Activated CD8-positive, alpha-beta T cell treated with anti-CD3 and anti-CD28 coated beads, Interleukin-2, amount 10 ng/mL, durations not matched to agents 7 days and 5 days (primary cell): ENCODE measurements at places on chromosomes 12 and 14. TPM values are rescaled to one million over a fixed set of nuclear protein-coding genes. Genes with fewer than 3 reads are reported as not detected.

CD163L1 gene
- not detected for total RNA-seq

SLC8A3 gene
- not detected for total RNA-seq

CLEC4D gene
- not detected for total RNA-seq

PTCSC3 gene
- not detected for total RNA-seq

LBHD2 gene
- total RNA-seq = not detected

SLC11A2 gene
- 29.9 TPM for total RNA-seq

TSPAN19 gene
- total RNA-seq = not detected

LAG3 gene
- 43.0 TPM for total RNA-seq

STAC3 gene
- 7.5 TPM for total RNA-seq

PYGL gene
- total RNA-seq = not detected

CYP27B1 gene
- 2.3 TPM for total RNA-seq
